A673 (cell line): ENCODE measurements at places on chromosomes 4 and X.

GRCh38 chr4:22237155-22237751, 278.6 kb downstream of the ADGRA3 start:
- H3K27ac ChIP-seq = no peak overlapping the region
- H3K4me1 ChIP-seq = no peaks in the 10 kb centered on the region
- no peaks in the 10 kb centered on the region for H3K27me3 ChIP-seq

GRCh38 chr4:78059524-78059889, 2.4 kb downstream of the FRAS1 start:
- no peak overlapping the region for H3K27ac ChIP-seq
- no peaks in the 10 kb centered on the region for H3K36me3 ChIP-seq
- peak; percentile 63 for DNase-seq
- peaks cover 4% of the 10 kb centered on the region for H3K27me3 ChIP-seq
- H3K4me1 ChIP-seq = no peaks in the 10 kb centered on the region

DNA sequence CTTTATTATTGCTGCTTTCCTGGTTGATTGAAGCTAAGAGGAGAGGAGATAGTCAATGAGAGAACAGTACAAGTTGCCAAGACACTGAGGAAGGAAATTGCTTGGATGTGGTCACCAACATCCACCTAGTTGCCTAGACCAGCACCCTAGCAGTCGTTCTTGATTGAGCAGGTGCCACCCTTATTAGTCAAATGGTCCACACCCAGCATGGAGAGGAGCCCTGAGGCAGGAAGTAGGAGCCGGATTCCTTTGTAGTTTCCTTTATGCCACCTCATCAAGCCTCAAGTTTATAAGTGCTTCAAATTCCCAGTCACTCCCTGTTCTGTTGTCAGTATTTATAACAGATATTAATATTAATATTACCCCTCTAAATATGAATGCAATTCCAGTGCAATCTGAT, 19.1 kb downstream of the PAGE2 start:
- no peak for DNase-seq
- H3K4me3 ChIP-seq = no peak overlapping the region
- H3K36me3 ChIP-seq = no peaks in the 10 kb centered on the region
- no peaks in the 10 kb centered on the region for H3K27me3 ChIP-seq
- no peaks in the 10 kb centered on the region for H3K4me1 ChIP-seq

- no peaks in the 10 kb centered on the region for H3K36me3 ChIP-seq
- DNase-seq = no peak
- H3K27me3 ChIP-seq = peaks cover 4% of the 10 kb centered on the region
- H3K4me1 ChIP-seq = peaks cover 14% of the 10 kb centered on the region
- no peak overlapping the region for H3K4me3 ChIP-seq
Observed at GRCh38 chr4:141814499-141814898, 178.1 kb downstream of the IL15 start.

GRCh38 chr4:121253961-121254360, 89.8 kb upstream of the TNIP3 start:
- no peaks in the 10 kb centered on the region for H3K36me3 ChIP-seq
- H3K4me1 ChIP-seq = peaks cover 8% of the 10 kb centered on the region
- H3K27me3 ChIP-seq = no peaks in the 10 kb centered on the region

GRCh38 chr4:38387348-38387747, 276.7 kb upstream of the KLF3 start:
- no peak for DNase-seq
- H3K4me1 ChIP-seq = no peaks in the 10 kb centered on the region
- H3K27ac ChIP-seq = no peak overlapping the region
